ENCODE measurements at places on chromosomes 11 and 22. TPM values are rescaled to one million over a fixed set of nuclear protein-coding genes. Genes with fewer than 3 reads are reported as not detected.

The MYO18B gene
- 0.10 TPM for total RNA-seq

The TCN2 gene
- 46.5 TPM for total RNA-seq

The SWAP70 gene
- total RNA-seq = 81.9 TPM

The KCNE3 gene
- total RNA-seq = 13.3 TPM

The TRIM51 gene
- not detected for total RNA-seq

The VPS37C gene
- 21.5 TPM for total RNA-seq

The OR51B6 gene
- not detected for total RNA-seq

The SGSM1 gene
- total RNA-seq = 0.16 TPM

The POTEH gene
- not detected for total RNA-seq

The HTATIP2 gene
- total RNA-seq = 38.9 TPM

The MAML2 gene
- 19.9 TPM for total RNA-seq

The CSNK2A3 gene
- total RNA-seq = 2.0 TPM

The ENTHD1 gene
- not detected for total RNA-seq

The CSF2RB gene
- 13.3 TPM for total RNA-seq

The SCGB1D4 gene
- total RNA-seq = not detected

The SPON1 gene
- 123 TPM for total RNA-seq

The SLC6A5 gene
- total RNA-seq = not detected

The XPNPEP3 gene
- total RNA-seq = 18.5 TPM

The ENDOD1 gene
- 16.8 TPM for total RNA-seq

The TRIOBP gene
- 91.7 TPM for total RNA-seq

The TPBGL gene
- 1.6 TPM for total RNA-seq

The GGTLC3 gene
- not detected for total RNA-seq

The MPPED2 gene
- total RNA-seq = 4.9 TPM

The GAS2L1 gene
- total RNA-seq = 36.2 TPM

The HOATZ gene
- total RNA-seq = not detected

The PHLDB1 gene
- total RNA-seq = 562 TPM

The GRIA4 gene
- total RNA-seq = not detected

The MOGAT2 gene
- total RNA-seq = 0.32 TPM

The FGF4 gene
- total RNA-seq = not detected

The PRR5L gene
- 14.2 TPM for total RNA-seq

The OR5AK2 gene
- not detected for total RNA-seq

The NLRP14 gene
- not detected for total RNA-seq

The FAM111A gene
- 18.6 TPM for total RNA-seq

The TAF10 gene
- total RNA-seq = 142 TPM

The SCO2 gene
- total RNA-seq = 9.6 TPM

The RAB39A gene
- total RNA-seq = 4.0 TPM

The OR52I1 gene
- total RNA-seq = not detected

Measured in mesenteric fat pad (tissue), 1 donor.